Astrocyte (in vitro differentiated cells and primary cell): ENCODE measurements at places on chromosomes 4 and X. TPM values are rescaled to one million over a fixed set of nuclear protein-coding genes. Genes with fewer than 3 reads are reported as not detected.
A peak's percentile ranks its signal among the peaks of the same experiment; 100 is the strongest.

GRCh38 chr4:48081196-48081595, 52.9 kb downstream of the TXK start:
- peak; percentile 42 for DNase-seq

GRCh38 chr4:177555007-177555574, 112.9 kb upstream of the AGA start:
- no peak for DNase-seq

GRCh38 chr4:186792728-186793366, 69.2 kb upstream of the FAT1 start:
- peak; percentile 53 for DNase-seq

GRCh38 chr4:15150631-15151030, 148.3 kb downstream of the CPEB2 start:
- no peak for DNase-seq

GRCh38 chrX:39788521-39788920, 309.2 kb downstream of the BCOR start:
- DNase-seq = no peak

- no peak for DNase-seq
These were observed 1.8 kb downstream of the WDR44 start for GRCh38 chrX:118347736-118348135.

DNA sequence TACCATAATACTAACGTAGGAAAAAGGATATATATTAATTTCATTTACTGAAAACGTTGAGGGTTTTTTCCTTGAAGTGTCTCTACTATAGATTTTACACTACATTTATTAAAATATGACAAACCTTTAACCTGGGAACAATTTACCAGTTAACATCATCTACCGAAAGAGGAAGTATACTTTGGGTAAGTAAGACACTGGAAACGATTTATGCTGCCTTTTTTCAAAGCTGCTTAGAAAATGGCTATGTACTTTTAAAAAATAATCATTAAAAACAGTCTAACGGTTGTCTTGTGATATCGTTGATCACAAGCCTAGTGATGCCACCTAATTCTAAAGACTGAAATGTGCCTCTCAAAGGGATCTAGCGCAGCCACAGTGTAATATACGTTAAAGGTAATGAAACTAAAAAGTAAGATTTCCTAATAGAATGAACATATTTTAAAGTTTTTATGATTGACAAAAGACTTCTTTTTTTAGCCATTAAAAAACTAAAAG, 50.4 kb downstream of the STX18 start:
- DNase-seq = no peak

DNA sequence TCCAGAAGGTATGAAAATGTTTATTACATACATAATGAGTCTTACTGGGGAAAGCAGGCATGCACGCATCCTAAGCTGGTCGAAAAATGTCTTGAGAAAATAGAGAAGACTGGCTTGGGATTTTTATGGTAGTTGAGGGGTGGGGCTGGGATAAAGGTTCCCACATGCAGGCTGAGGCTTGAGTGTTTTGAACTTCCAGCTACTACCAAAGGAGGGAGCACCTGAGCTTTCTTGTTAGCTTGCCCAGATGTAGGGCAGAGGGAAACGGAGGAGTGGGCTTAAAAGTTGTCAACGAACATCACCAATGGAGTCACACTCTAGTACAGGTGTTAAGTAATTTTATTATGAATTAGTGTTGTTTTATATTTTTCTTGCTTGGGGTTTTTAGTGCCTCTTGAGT, 39.6 kb upstream of the SRPX start:
- no peak for DNase-seq

- no peak for DNase-seq
These were observed 297.7 kb upstream of the HAND2 start for GRCh38 chr4:173827707-173828106.

GRCh38 chrX:35439034-35439660, 359.0 kb upstream of the MAGEB16 start:
- DNase-seq = no peak

The VCX3B gene
- not detected in 2 replicates for total RNA-seq

The GPAT3 gene
- 0.39 and 0.50 TPM in 2 replicates for total RNA-seq

The CDS1 gene
- total RNA-seq = 3.8 and 5.7 TPM in 2 replicates

The JADE3 gene
- total RNA-seq = 9.5 and 12.4 TPM in 2 replicates

The CFP gene
- 0.17 and 1.1 TPM in 2 replicates for total RNA-seq

The CT45A1 gene
- total RNA-seq = not detected in 2 replicates

The GATA1 gene
- not detected in 2 replicates for total RNA-seq

The SSX2B gene
- not detected in 2 replicates for total RNA-seq
